ENCODE measurements at places on chromosomes 1 and 21. TPM values are rescaled to one million over a fixed set of nuclear protein-coding genes. Genes with fewer than 3 reads are reported as not detected.

IQCC gene
- polyA plus RNA-seq: 8.2 TPM

CYP4A11 gene
- 0.08 TPM for polyA plus RNA-seq

DNA sequence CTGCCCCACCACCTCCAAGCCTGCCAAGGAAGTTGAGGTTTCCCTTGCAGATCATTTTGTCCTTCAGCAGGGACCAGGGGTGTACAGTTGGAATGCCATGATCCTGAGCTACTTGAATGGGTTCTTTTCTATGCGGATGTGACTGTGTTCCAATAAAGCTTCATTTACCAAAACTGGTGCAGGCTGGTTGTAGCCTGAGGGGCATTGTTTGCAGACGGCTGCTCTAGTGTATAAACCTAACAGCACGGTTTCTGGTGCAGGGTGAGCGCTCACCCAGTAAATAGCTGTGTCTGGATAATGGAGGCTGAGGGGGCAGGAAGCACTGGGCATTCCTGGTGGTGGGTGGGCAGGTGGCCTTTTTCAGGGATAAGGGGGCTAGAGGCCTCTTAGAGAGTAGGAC, 72.7 kb upstream of the ACTL8 start:
- no peak for DNase-seq

DNA sequence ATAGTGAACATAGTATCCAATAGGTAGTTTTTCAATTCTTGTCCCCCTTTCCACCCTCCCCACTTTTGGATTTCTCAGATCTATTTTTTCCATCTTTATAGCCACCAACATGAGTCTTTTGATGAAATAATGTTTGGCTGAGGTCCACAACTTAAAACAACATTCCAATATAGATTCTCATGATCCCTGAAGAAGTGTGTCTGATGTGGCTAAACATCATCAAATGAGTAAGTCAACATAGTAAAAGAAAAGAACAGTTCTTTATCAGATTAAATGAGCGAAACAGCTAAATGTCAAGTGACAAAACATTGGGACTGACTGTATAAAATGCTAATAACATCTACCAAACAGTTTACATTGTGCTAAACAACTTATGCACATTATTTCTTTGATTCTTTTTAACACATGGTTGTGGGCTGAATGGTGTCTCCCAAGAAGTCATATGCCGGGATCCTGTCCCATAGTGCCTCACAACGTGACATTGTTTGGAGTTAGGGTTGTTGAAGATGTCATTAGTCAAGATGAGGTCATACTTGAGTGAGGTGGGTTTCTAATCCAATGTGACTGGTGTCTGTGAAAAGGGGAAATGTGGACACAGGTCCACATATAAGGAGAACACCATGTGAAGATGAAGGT, 453.6 kb downstream of the LTN1 start:
- no peak for DNase-seq

GRCh38 chr1:198498881-198499280, 41.6 kb downstream of the ATP6V1G3 start:
- DNase-seq: no peak
